ENCODE measurements at places on chromosomes 5 and 9.

GRCh38 chr5:1555011-1555807, 31.4 kb upstream of the LPCAT1 start:
- DNase-seq: no peak

DNA sequence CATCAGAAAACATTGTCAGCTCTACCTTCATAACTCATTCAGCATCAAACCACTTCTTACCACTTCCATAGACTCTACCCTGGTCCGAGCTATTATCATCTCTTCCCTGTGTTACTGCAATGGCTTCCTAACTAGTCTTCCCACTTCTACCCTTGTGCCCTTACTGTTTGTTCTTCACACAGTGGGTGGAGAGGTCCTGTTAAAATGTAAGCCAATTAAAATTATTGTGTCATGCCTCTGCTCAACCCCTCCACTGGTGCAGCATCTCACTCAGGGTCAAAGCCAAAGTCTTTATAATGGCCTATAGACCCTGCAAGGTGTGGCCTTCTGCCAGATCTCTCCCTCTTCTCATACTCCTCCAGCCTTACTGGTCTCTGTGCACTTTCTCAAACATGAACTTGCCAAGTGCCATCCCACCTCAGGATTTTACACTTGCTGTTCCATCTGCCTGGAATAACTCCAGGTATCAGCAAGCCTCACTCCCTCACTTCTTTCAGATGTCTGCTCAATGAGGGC, 22.8 kb upstream of the ARAP3 start:
- DNase-seq: no peak

DNA sequence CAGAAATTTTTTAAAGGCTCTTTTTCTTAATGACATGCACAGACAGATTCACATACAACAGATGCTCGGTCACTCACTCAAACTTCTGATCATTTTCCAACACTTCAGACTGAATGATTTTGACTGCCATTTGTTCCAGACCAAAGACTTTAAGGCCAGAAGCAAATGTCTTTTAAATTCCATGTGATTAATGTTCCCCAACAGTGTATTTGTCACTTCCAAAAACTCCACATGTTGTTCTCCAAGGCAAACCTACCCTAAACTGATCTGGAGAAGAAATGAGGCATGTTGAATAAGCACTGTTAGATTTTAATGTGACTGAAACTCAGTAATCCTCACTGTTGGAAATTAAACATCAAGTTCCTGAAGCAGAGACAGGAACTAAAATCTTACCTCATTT, 366.7 kb downstream of the GABRG2 start:
- no peak for DNase-seq

- DNase-seq: no peak
Measured at GRCh38 chr5:59208474-59208873, 625.6 kb downstream of the RAB3C start.

DNA sequence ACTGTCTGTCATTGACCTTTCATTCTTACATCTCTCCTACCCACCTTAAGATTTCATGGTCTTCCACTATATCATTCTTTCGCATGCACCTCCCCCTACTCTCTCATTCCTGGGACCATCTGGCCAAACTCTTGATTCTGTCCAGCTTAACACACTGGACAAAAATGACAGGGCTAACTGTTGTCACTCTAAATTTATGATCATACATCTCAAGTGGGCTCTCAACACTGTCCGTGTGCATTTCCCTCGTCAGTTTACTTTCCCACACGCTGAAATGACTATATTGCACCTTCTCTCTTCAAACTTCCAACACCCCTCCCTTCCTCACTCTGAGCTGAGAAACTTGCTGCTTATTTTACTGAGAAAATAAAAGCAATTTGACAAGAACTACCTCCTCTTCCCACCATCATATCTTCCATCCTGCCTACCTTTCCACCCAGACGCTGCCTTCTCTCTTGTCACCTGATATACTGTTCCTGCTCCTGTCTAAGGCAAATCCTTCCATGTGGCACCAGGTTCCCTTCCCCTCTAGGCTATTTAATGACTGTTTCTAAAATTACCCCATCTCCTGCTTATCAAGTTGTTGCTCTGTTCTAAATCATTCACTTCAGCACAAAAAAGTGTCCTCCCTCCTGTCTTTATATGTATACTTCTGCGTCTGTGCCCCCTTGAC, 8.1 kb upstream of the KLF9 start:
- DNase-seq: no peak
